Transverse colon (tissue), 4 donors: ENCODE measurements at places on chromosomes 3 and 15. TPM values are rescaled to one million over a fixed set of nuclear protein-coding genes. Genes with fewer than 3 reads are reported as not detected.

GRCh38 chr3:134249296-134249841 lies 1.3 kb downstream of the RYK start:
- H3K36me3 ChIP-seq, result no peaks in the 10 kb centered on the region
- H3K4me3 ChIP-seq, result peak overlapping the region; percentile 1
- DNase-seq, result no peak
- H3K27me3 ChIP-seq, result no peaks in the 10 kb centered on the region

DNA sequence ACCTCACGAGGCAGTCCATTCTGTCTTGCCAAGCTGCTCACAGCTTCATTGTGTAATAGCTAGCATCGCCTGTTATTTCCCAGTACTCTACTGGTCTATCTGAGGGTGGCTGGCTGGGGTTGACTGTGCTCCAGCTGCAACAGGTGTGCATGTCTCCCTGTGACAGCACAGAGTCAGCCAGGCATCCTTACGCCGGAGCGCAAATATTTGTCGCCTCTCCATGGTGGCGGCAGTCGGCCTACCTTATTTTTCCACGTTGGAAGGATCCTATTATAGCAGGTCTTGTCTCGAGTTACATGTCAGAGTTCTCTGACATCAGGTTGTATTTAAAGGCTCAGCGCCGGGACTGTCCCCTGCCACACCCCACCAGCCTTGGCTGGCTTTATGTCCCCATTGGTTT lies 307.1 kb downstream of the TLE3 start:
- H3K4me1 ChIP-seq, result no peaks in the 10 kb centered on the region
- H3K36me3 ChIP-seq, result no peaks in the 10 kb centered on the region
- H3K27me3 ChIP-seq, result peaks cover 4% of the 10 kb centered on the region

DNA sequence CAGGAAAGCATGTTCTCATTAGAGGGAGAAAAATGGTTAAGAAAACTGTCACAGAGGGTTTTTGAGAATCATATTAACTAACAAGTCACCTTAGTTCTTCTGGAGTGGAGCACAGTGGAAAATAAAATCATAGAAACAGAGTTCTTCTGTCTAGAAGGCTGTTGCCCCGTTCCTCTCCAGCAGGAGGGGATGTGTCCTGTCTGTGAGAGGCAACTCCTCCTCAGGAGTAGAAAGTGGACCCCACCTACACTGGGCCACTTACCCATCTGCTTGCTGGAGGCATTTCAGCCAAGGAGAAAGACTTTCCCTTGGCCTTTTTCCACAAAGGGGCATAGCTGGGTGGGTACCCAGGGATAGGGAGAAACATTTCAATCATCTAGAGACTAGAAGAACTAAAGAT lies 106.6 kb downstream of the SSR3 start:
- DNase-seq, result no peak
- no peak overlapping the region for H3K4me3 ChIP-seq
- H3K4me1 ChIP-seq, result peaks cover 3% of the 10 kb centered on the region
- H3K27ac ChIP-seq, result no peak overlapping the region

GRCh38 chr15:82114660-82115059 lies 68.8 kb upstream of the MEX3B start:
- H3K27me3 ChIP-seq, result no peaks in the 10 kb centered on the region
- no peaks in the 10 kb centered on the region for H3K36me3 ChIP-seq
- H3K4me1 ChIP-seq, result no peaks in the 10 kb centered on the region
- DNase-seq, result no peak
- no peak overlapping the region for H3K4me3 ChIP-seq
- H3K27ac ChIP-seq, result no peak overlapping the region

Gene COL8A1
- total RNA-seq, result 10.5 TPM

- no peaks in the 10 kb centered on the region for H3K36me3 ChIP-seq
- peak; percentile 20 for DNase-seq
- no peak overlapping the region for H3K27ac ChIP-seq
Observed at GRCh38 chr15:33746203-33746602, 222.1 kb upstream of the CHRM5 start.

GRCh38 chr3:8154617-8155016 lies 347.0 kb upstream of the LMCD1 start:
- no peaks in the 10 kb centered on the region for H3K36me3 ChIP-seq
- DNase-seq, result no peak
- no peak overlapping the region for H3K4me3 ChIP-seq
- H3K27me3 ChIP-seq, result no peaks in the 10 kb centered on the region
- H3K27ac ChIP-seq, result no peak overlapping the region
- no peaks in the 10 kb centered on the region for H3K4me1 ChIP-seq

DNA sequence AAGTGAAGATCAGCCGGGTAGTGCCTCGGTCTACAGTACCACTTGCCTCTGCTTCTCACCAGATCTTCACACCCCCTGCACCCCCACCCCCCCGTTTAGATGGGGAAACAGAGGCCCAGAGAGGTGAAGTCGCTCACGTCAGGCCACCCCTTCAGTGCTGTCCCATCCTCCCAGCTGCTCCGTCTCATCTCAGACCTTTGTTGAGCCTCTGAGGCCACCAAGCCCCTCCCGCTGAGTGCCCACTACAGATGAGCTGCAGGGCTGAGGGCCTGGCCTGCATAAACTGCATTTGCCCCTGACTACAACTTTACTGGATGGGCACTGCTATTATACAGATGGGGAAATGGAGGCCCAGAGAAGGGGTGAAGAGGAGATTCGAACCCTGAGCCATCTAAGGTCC lies 35.8 kb downstream of the ADAMTS7 start:
- no peak overlapping the region for H3K4me3 ChIP-seq
- H3K36me3 ChIP-seq, result no peaks in the 10 kb centered on the region
- no peak for DNase-seq
- no peaks in the 10 kb centered on the region for H3K27me3 ChIP-seq
- H3K27ac ChIP-seq, result no peak overlapping the region

Gene WDR49
- total RNA-seq, result not detected

Gene BCHE
- total RNA-seq, result not detected

- no peaks in the 10 kb centered on the region for H3K27me3 ChIP-seq
- no peaks in the 10 kb centered on the region for H3K4me1 ChIP-seq
- no peak for DNase-seq
- H3K36me3 ChIP-seq, result no peaks in the 10 kb centered on the region
- no peak overlapping the region for H3K4me3 ChIP-seq
- H3K27ac ChIP-seq, result no peak overlapping the region
Observed at GRCh38 chr3:146339349-146339748, 88.4 kb upstream of the PLSCR4 start.

- H3K27ac ChIP-seq, result no peak overlapping the region
- no peaks in the 10 kb centered on the region for H3K27me3 ChIP-seq
- no peak overlapping the region for H3K4me3 ChIP-seq
- H3K36me3 ChIP-seq, result no peaks in the 10 kb centered on the region
- DNase-seq, result no peak
Observed at GRCh38 chr15:70440416-70441138, 322.8 kb downstream of the UACA start.

DNA sequence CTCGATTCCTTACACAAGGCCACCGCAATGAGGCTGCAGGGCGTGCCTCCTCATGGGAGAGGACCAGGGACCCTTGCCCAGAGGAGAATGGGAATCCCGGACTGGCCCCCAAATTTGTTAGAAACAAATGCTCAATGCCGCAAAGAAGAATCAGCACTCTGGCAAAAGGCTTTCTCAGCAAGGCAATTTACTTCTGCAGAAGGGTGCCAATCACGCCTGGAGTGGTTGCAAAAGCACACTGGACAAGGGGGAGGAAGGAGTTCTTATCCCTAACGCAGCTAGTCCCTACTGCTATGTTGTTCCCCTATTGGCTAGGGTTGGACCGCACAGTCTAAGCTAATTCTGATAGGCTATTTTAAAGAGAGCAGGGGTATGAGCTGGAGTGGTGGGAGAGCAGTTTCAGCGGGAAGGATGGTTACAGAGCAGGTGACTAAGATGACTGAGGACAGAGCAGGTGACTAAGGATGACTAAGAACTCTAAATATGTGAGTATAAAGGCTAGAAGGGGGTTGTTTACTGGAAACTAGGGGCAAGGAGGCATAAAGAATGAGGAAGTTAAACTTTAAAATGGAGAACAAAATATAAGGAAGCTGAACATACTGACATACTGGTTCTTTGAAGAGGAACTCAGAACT lies 48.5 kb downstream of the KATNBL1 start:
- H3K36me3 ChIP-seq, result peaks cover 31% of the 10 kb centered on the region
- H3K27me3 ChIP-seq, result no peaks in the 10 kb centered on the region
- H3K4me1 ChIP-seq, result no peaks in the 10 kb centered on the region
- no peak for DNase-seq

GRCh38 chr15:78272316-78272715 lies 8.0 kb downstream of the DNAJA4 start:
- H3K4me3 ChIP-seq, result no peak overlapping the region
- H3K36me3 ChIP-seq, result peaks cover 25% of the 10 kb centered on the region
- no peak overlapping the region for H3K27ac ChIP-seq
- no peak for DNase-seq

DNA sequence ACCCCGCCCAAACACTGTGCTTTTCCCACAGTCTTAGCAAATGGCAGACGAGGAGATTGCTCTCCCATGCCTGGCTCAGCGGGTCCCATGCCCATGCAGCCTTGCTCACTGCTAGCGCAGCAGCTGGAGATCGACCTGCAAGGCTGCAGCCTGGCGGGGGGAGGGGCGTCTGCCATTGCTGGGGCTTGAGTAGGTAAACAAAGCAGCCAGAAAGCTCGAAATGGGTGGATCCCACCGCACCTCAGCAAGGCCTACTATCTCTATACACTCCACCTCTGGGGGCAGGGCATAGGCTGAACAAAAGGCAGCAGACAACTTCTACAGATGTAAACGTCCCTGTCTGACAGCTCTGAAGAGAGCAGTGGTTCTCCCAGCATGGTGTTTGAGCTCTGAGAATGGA lies 27.2 kb upstream of the WDR5B start:
- H3K36me3 ChIP-seq, result no peaks in the 10 kb centered on the region
- H3K4me3 ChIP-seq, result no peak overlapping the region
- no peaks in the 10 kb centered on the region for H3K4me1 ChIP-seq
- DNase-seq, result no peak
- H3K27me3 ChIP-seq, result no peaks in the 10 kb centered on the region
- H3K27ac ChIP-seq, result no peak overlapping the region

DNA sequence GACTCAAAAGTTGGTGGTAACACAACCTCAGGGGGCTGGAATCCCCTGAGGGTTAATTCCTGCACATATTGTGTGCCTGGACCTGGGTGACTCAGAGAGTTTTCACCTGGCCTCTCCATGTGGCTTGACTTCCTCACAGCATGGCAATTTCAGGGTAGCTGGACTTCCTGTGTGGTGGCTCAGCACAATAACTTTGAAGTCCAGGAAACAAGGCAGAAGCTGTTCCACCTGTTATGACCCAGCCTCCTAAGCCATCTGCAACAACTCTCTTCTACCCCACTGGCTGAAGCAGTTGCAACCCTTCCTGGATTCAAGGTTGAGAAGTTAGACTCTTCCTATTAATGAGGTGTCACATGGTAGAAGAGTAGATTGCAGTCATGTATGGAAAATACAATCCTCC lies 58.4 kb downstream of the EDEM1 start:
- H3K27me3 ChIP-seq, result no peaks in the 10 kb centered on the region
- H3K4me1 ChIP-seq, result no peaks in the 10 kb centered on the region
- H3K27ac ChIP-seq, result no peak overlapping the region
- DNase-seq, result no peak
- no peaks in the 10 kb centered on the region for H3K36me3 ChIP-seq
- no peak overlapping the region for H3K4me3 ChIP-seq

DNA sequence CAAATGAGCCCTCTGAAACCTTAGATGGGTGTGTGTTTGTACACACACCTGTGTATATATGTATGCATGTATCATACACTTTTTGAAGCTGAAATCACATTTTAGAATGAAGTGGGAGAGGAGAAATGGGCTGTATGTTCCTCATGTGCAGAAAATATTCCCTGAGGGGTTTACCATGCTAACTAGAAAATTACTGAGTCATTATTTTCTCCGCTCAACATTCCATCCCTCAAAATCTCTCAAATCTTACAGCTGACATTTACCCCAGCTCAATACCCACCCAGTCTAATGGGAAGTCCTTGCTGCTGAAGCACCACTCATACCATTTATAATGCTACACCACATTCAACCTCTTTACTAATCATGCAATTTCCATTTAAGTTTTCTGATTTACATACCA lies 138.6 kb downstream of the P2RY1 start:
- no peak overlapping the region for H3K27ac ChIP-seq
- no peak for DNase-seq
- no peaks in the 10 kb centered on the region for H3K36me3 ChIP-seq
- H3K27me3 ChIP-seq, result no peaks in the 10 kb centered on the region
- no peak overlapping the region for H3K4me3 ChIP-seq

- H3K4me1 ChIP-seq, result peaks cover 9% of the 10 kb centered on the region
- H3K4me3 ChIP-seq, result no peak overlapping the region
- H3K27ac ChIP-seq, result no peak overlapping the region
- H3K27me3 ChIP-seq, result no peaks in the 10 kb centered on the region
- no peaks in the 10 kb centered on the region for H3K36me3 ChIP-seq
- DNase-seq, result no peak
Observed at GRCh38 chr3:152472672-152472954, 203.9 kb downstream of the MBNL1 start.

DNA sequence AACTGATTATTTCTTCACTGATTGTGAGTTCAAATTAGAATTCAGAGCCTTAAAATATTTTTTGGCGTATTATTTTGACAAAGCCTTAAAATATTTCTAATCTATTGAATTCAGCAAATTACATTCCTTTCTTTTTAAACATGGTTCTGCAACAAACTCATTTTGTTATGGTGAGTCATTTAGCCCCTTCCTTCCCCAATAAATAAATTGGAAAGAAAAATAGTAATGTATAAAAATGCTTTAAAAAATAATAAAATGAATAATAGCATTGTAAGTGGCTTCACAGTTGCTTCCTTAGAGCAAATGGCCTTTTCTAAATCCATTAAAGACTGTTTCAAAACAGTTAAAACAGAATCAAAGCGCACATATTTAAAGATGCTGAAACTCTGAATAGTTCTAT lies 12.1 kb downstream of the CSNK1G1 start:
- H3K4me1 ChIP-seq, result no peaks in the 10 kb centered on the region
- H3K27ac ChIP-seq, result no peak overlapping the region
- H3K36me3 ChIP-seq, result no peaks in the 10 kb centered on the region
- no peaks in the 10 kb centered on the region for H3K27me3 ChIP-seq
- no peak for DNase-seq
- no peak overlapping the region for H3K4me3 ChIP-seq

Gene PPM1L
- total RNA-seq, result 17.2 TPM

Gene ARHGAP31
- 6.7 TPM for total RNA-seq

- no peak overlapping the region for H3K4me3 ChIP-seq
- no peaks in the 10 kb centered on the region for H3K27me3 ChIP-seq
- no peak for DNase-seq
- H3K4me1 ChIP-seq, result no peaks in the 10 kb centered on the region
- no peaks in the 10 kb centered on the region for H3K36me3 ChIP-seq
Observed at GRCh38 chr3:129352650-129353588, 74.2 kb downstream of the HMCES start.

Gene BUB1B
- 15.3 TPM for total RNA-seq

DNA sequence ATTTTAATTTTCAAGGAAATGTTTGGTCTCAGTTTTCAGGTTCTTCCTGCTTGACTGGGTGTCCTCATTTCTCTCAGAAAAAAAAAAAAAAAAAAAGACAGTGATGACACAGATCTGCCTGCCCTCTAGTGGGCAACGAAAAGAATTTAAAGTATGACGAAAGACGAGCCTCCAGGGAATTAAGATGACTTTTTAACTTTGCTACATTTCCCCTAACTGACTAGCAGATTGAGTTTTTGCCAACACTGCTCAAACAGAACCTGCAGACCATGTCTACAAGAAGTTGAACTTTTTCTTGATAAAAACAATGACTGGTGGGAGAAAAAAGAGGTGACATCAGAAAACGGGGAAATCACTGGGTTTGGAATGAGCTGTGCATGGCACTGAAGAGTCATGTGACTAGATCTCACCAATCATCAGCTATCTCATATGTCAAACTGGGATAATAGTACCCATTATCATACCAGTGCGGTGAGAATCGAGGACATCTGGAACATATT lies 40.8 kb downstream of the EOMES start:
- peaks cover 19% of the 10 kb centered on the region for H3K4me1 ChIP-seq
- no peak overlapping the region for H3K27ac ChIP-seq
- no peaks in the 10 kb centered on the region for H3K27me3 ChIP-seq
- H3K36me3 ChIP-seq, result no peaks in the 10 kb centered on the region
- no peak overlapping the region for H3K4me3 ChIP-seq

Gene ILDR1
- total RNA-seq, result 13.8 TPM
